Activated T-cell treated with anti-CD3 and anti-CD28 coated beads for 4 hours (primary cell): ENCODE measurements at places on chromosomes 5 and 9.
A peak's percentile ranks its signal among the peaks of the same experiment; 100 is the strongest.

DNA sequence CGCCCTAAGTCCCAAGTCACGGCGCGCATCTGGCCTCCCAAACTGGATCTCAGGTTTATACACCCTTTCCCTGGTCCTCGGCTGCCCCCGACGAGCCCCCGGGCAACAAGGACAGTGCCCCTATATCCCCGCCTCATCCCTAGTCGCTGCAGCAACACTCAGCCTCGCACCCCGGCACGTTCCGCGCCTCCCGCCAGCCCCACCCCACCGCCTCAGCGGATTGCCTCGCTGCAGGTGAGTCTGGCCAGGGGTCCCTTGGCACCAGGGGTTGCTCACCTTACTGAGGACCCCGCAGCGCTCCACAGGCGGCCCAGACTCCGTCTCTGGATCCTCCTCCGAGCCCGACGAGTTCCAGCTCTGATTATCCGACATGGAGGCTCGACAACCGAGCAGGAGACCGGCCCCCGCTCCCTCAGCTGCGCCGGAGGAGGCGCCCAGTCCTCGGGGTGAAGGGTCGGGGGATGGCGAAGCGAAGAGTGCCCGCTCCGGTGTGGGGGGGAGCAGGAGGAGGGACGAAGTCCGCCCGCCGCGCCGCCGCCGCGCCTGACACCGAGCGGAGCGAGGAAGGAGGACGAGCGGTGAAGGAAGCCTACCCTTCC lies 494 bp downstream of the CERT1 start:
- DNase-seq: peak; percentile 12

GRCh38 chr5:83472213-83472507 lies 616 bp downstream of the VCAN start:
- no peak for DNase-seq

- no peak for DNase-seq
These were observed 173.6 kb downstream of the MUSK start for GRCh38 chr9:110842169-110842568.

GRCh38 chr9:72012646-72013045 lies 47.8 kb downstream of the C9orf57 start:
- no peak for DNase-seq

GRCh38 chr5:95739857-95740256 lies 8.7 kb downstream of the RHOBTB3 start:
- DNase-seq: no peak

GRCh38 chr9:99026956-99027298 lies 78.0 kb upstream of the TGFBR1 start:
- DNase-seq: no peak

- DNase-seq: no peak
These were observed 64.9 kb downstream of the SLC25A46 start for GRCh38 chr5:110803467-110804326.

DNA sequence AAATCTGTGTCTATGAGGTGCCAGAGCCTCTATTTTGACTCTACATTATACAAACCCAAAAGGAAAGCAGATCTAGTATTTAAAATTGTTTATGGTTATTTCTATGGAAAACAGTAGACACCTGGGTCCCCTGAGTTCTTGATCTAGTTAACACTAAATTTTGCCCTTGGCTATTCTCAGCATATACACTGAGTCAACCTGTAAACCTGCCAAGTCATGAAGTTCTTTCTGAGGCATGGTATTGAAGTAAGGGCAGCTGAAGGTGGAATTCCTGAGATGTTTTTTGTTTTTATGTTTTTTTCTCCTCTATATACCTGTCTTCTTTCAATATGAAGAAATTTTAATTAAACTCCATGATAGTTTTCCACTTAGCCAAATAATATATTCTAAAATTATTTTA lies 120.2 kb downstream of the PDE4D start:
- DNase-seq: no peak

GRCh38 chr5:116645627-116646026 lies 71.0 kb upstream of the SEMA6A start:
- DNase-seq: no peak

DNA sequence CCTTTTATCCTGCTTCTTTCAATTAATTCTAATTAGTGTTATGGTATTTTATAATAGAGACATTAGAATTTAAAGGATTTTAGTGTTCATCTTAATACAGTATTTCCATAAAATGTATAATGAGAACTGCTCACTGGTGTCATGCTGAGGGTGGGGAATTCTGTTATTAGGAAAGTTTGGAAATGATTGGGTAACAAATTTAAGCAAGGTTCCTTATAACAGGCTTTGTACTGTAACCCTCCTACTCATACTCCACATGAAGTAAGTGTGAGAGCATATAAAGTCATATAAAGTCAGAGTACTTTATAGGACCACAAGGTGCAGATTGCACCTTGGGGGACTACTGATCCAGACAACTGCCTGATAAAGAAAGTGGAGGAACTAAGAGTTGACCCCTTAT lies 42.2 kb downstream of the SV2C start:
- DNase-seq: no peak

- no peak for DNase-seq
These were observed 89.8 kb upstream of the ACTBL2 start for GRCh38 chr5:57572461-57572860.

- no peak for DNase-seq
These were observed 209.9 kb upstream of the VLDLR start for GRCh38 chr9:2411459-2412215.

- DNase-seq: no peak
These were observed 410.2 kb upstream of the SLC30A5 start for GRCh38 chr5:68683632-68684036.

DNA sequence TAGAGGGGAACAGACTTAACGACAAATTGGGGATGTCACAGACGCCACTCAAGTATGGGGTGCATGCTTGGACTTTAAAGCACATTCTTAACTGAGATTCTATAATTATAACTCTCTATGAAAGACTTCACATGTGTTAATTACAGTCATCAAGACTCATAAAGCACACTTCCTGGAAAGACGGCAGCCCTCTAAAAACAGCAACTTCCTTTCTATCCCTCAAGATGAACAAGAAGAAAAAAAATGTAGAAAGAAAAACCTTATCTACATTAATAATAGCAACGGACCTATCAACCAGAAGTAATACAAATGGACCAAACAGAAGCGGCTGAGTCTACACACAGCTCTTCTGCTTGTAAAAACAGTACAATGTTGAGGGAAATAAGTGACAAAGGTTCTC lies 21.2 kb downstream of the GNAQ start:
- no peak for DNase-seq

DNA sequence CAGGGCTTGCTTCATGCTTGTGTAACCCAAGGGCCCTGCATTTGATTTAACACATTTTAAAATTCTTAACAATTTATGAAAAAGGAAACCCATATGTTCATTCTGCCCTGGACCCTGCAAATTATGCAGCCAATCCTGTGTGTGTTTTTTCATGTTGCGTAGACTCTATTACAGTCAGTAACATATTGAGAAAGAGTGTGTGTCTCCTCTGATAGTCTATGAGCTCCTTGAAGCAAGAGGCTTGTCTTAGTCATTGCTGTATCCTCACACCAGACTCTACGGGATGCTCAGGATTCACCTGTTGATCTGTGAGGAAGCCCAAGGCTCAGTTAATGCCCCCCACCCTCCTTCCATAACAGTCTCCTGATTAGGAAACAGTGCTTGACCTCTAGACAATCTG lies 177.3 kb upstream of the DMAC1 start:
- no peak for DNase-seq

GRCh38 chr5:53339962-53340540 lies 140.4 kb upstream of the FST start:
- no peak for DNase-seq

DNA sequence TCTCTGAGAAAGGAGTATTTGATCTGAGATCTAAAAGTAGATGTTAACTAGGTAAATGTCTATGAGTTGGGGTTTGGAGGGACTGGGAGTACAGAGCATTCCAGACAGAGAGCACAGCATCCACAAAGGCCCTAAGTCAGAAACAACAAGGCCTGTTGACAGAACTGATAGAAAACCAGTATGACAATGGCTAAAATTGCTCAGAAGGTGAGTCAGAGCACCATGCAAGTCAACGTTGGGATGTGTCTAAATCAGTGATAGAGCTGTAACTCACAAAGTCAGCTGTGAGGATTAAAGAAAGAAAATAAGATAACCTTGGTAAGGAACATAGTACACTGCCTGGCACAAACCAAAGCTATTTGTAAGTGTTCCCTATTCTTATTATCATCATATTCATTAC lies 124.0 kb downstream of the CETN3 start:
- DNase-seq: no peak

DNA sequence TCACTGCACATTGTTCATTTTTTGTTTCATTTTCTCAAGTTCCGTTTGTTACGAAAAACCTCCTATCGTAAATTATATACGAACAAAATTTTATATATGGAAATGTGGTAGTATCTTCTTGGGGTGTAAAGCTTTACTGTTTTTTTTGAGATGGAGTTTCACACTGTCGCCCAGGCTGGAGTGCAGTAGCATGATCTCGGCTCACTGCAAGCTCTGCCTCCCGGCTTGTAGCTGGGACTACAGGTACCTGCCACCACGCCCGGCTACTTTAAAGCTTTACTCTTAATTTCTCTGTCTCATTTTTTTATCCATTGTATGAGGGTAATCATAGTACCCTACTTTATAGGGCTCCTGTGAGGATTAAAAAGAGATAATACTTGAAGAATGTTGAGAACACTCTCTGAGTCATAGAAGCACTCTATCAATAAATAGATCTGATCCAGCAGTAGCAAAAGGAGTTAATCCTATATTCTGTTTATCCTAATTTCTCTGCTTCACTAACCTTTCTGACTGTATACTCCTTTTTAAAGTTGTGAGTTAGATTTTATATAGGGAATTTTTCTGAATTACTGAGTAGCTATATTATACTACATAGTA lies 5.6 kb upstream of the LRRC70 start:
- no peak for DNase-seq

DNA sequence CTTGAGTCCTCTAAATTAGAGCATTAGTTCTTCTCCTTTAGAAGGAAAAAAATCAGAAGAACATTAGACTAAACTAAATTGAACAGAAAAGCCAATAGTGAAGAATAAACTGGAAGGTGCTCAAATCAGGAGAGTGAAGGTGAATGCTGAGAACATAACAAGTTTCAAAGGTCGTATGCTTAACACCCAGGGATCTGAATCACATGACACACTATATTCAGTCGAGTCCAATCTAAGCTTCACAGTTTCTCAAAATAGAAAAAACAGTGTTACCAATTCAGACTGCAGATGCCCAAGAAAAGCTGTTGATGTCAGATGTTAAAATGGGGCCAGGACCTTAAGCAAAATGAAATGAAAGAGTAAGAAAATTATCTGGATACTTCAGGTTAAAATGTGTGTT lies 614.5 kb downstream of the EFNA5 start:
- DNase-seq: no peak

DNA sequence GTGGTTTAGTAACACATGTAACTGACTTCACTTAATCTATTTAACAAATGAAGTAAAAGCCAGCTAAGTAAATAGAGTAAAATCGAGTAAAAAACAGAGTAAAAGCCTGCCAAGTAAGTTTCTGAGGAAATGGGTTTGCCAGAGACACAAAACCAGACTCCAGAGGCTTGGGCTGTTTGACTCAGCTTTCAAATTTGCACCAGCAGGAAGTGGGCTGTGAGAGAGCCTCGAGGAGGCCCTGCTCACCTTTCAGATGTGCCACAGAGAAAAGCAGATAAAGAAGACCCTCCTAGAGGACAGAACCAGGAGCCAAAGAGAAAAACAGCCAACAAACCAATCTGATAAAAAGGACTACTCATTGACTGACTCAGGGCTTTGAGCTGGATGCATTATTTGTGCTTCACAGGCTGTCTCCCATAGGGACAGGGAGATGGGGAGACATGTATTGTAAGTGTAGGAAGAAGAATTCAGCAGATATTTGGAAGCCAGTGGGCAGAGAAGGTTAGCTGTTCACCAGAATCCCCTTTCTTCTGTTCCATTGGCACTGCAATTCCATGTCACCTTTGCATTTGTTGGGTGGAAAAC lies 14.4 kb upstream of the AMACR start:
- no peak for DNase-seq

DNA sequence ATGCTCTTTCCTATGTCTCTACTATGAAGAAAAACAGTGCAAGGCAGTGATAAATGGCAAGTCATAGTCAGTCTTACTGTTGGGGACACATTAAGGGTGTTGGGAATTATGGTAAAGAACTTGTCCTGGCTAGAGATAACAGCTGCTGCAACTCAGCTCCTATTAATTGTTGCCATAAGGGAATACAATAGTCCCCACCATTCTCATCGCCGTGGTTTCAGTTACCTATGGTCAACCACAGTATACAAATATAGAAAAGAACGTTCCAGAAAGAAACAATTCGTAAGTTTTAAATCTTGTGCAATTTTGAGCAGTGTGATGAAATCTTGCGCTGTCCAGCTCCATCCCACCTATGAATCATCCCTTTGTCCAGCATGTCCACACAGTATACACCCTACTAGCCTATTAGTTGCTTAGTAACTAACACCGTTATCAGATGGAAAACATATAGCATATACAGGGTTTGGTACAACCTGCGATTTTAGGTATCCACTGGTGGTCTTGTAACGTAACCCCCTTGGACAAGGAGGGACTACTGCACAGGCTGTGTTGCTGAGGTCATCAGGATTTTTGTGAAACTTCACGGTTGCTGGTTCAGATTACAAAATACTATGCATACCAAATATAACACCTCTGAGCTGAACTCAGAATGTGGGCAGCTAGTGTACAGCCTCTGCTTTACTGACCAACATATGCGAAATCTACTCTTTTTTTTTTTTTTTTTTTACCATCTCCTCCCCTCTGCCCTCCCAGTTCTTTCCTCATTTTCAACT lies 53.5 kb downstream of the ZFR start:
- DNase-seq: no peak

DNA sequence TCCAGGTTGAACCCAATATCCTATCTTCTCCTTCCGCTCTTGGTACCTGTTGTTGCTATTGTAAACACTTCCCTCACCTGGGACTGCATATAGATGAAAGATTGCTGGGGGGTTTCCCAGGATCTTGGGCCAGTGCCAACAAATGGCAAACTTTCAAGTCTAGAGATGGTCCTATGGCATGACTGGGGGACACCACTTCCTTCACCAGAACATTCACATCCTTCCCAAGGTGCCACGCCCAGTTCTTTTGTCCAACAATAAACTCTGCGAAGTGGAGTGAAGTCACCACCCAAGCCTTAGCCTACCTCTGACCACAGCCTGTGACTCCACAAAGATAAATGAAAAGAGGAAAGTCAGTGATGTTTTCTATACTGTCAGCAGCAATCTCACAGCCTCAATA lies 34.4 kb downstream of the DOCK8 start:
- DNase-seq: no peak

DNA sequence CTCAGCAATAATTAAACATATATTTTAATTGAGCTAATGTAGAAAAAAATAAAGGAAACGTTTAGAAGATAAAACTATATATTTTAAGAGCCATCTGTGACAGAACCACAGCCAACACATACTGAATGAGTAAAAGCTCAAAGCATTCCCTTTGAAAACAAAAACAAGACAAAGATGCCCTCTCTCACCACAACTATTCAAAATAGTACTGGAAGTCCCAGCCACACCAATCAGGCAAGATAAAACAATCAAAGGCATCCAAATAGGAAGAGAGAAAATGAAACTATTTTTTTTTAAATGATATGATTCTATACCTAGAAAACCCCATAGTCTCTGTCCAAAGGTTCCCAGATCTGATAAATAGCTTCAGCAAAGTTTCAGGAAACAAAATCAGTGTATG lies 262.0 kb downstream of the HTR1A start:
- DNase-seq: no peak

GRCh38 chr9:19690128-19690527 lies 98.7 kb downstream of the SLC24A2 start:
- no peak for DNase-seq
